Endothelial cell of coronary artery (primary cell): ENCODE measurements at places on chromosomes 16 and 17. TPM values are rescaled to one million over a fixed set of nuclear protein-coding genes. Genes with fewer than 3 reads are reported as not detected.

Gene ST6GALNAC1
- 0.27 TPM in 1 of 2 replicates, not detected in the other for total RNA-seq

Gene TLCD2
- 1.1 and 1.6 TPM in 2 replicates for total RNA-seq

Gene ERN1
- total RNA-seq, result 5.3 and 11.1 TPM in 2 replicates

Gene DLX4
- not detected in 2 replicates for total RNA-seq

Gene C17orf58
- total RNA-seq, result 9.9 and 11.2 TPM in 2 replicates

Gene CDH13
- 27.0 and 194 TPM in 2 replicates for total RNA-seq
